Stimulated activated CD4-positive, alpha-beta T cell treated with anti-CD3 and anti-CD28 coated beads, Interleukin-1b, Interleukin-23, amount 100 ng/mL, for 1 hour (primary cell): ENCODE measurements at places on chromosomes 4 and X.

DNA sequence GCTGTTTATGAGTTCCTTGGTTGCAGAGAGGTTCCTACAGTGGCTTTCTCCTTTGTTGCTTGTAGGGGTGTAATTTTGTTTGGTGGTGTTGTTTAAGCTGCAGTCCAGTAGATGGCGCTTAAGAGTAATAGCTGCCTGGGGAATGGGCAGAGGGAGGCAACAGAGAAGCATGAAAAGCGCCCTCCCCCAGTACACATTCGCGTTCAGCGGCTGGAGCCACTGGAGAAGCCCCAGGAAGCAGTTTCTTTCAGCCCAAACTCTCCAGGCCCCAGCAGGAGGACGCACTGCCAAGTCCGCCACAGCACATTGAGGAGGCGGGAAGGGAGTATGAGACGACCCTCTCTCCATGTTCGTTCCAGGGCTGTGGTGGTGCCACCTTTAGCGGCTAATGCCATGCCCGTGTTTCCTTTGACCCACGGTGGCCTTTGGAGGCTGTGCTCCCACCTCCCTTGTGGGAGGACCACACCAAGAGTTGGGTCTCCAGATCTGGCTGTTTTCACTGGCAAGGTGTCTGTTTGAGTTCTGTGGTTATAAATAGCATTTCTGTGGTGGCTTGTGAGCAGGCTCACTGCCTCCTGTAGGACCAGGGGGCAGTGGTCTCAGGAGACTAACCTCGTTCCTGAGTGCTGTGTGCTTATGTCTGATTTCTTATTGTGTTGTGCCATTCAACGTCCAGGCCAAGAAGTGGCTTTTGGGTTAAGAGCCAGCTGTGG, 252.3 kb downstream of the ARHGAP10 start:
- DNase-seq, result no peak

- no peak for DNase-seq
Measured at GRCh38 chr4:11973270-11973669, 544.6 kb upstream of the HS3ST1 start.

DNA sequence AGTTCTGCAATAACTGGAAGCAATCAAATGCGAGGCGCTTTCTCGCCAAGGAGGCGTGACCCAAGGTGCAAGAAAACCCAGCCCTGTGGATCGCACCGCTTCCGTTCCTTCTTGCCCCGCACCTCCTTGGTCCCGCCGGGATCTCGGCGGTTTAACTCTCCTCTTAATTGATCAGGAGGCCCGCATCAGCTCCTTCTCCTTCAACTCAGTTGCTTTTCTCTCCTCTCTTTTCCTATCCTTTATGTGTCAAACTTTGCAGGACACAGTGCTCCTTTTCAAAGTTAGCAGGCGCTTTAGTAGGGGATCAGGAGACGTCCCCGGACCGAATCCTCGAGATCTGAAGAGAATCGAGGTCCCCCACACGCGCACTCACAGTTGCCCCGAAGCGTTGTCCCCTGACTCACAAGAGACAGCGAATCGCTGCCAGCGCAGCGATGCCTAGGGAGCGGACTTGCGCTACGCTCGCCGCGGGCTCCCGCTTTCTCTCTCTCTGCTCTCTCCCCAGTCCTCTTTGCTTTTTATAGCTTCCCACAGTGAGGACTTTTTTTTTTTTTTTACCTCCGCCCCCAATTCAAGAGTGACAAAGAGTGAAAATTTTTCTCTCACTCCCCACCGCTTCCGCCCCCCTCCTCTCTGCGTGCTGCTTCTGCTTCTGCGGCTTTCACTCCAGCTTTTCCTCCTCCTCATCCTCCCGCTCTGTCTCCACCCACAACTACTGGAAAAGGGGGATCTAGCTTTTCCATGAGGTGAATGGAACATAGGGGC, at the start of gene DKK2:
TSS of gene DKK2 (minus strand) at position 495 of the 765 bp plus-strand sequence. CDS start 722 bp downstream, outside the sequence.
- no peak for DNase-seq

GRCh38 chrX:124260845-124261244, 71.6 kb upstream of the TEX13D start:
- DNase-seq, result no peak

DNA sequence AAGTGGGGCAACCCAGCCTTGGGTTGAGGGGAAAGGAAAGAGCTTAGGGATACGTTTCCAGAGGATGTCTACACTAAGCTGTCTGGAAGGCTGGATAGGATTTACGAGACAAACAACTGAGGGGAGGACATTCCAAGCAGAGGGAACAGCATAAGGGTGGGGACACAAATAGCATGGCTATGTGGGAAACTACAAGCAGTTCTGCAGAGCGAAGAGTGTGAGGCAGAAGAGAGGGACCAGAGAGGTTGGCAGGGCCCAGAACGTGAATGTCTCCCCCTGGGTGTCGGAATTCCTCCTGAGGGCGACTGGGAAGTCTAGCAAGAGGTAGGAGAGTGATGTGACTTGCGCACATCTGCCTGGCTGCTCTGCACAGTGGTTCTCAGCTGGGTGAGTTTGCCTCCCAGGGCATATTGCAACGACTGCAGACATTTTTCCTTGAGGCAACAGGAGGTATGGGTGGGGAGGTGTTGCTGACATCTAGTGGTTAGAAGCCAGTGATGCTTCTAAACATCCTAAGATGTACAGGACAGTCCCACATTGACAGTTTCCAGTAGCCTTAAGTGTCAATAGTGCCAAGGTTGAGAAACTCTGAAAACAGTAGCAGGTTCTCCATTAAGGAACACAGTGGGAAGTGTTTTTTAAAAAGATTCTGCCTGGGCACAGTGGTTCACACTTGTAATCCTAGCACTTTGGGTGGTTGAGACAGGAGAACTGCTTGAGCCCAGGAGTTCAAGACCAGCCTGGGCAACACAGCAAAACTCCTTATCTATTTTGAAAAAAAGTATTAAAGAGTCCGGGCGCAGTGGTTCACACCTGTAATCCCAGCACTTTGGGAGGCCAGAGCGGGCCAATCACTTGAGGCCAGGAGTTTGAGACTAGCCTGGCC, 9.2 kb downstream of the NDUFA1 start:
- no peak for DNase-seq

DNA sequence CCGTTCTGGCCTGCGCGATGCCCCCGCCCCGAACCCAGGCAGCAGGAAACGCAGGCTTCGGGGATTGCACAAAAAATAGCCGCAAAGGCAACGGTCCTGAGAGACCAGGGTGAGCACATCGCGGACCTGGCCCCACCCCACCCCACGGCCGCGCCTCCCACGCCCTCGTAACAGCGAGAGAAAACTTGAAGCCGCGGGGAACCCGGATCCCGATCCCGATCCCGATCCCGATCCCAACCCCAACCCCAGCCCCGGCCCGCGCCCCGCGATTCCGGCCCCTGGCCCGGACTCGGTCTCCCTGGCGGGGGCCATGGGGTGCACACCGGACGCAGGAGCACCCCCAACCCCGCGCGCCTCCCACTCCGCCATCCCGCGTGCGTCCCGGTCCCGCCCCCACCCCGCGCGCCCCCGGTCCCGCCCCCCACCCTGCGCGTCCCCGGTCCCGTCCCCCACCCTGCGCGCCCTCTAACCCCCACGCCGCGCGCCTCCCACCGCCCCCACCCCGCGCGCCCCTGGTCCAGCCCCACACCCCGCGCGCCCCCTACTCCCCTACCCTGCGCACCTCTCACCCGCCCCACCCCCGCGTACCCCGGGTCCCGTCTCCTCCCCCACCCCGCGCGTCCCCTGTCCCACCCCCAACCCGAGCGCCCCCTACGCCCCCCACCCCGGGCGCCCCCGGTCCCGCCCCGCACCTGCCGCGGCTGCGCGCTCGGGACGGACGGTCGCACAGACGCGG, 29.0 kb downstream of the NOP14 start:
- DNase-seq, result no peak

DNA sequence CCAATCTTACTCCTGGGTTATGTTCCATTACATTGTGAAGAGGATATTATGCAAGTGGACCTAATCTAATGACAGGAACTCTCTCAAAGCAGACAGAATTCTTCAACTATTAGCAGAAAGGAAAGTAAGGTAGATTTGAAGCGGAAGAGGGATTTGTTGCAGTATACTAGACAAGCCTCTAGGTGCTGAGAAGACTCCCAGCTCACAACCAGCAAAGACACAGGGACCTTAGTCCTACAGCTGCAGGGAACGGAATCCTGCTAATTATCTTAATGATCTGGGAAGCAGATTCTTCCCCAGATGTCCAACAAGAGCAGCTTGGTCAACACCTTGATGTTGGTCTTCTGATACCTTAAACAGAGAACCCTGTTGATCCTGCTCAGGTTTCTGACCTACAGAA, 73.6 kb downstream of the STK32B start:
- no peak for DNase-seq

- no peak for DNase-seq
Measured at GRCh38 chrX:42996861-42997260, 218.9 kb upstream of the PPP1R2C start.

DNA sequence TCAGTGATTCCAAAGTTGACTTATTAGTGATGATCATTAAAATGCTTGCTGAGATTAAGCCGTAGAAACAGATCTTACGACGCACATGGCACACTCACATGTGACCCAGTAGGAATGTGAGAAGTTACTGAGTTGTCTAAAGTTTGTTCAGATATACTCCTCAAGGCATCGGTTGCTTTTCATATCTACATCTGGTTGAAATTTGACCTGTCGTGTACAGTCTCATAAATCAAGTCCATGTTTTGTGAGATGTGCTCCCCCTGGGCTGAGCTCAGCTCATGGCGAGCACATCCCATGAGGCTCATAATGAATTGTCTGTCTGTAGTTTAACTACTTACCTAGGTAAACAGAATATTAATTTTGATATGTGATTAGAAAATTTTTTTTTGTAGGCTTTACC, 67.0 kb downstream of the TNIP2 start:
- no peak for DNase-seq

DNA sequence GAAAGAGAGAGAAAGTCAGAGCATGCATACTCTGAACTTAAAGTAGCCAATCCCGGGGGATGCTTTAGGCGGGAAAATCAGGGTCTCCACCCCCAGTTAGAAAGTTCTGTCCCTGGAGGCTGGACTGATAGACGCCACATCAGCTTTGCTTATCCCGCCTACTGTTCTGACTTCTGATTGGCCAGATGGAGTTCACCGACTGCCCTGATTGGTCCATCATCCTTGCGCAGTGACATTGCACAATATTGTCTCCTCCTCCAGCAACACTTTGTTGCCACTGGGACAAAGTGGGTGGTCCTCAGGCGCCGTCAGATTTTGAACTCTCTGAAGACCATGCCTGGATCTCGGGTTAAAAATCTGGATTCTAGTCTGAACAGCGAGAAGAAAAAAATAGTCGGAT, 50.3 kb downstream of the SSX3 start:
- no peak for DNase-seq

GRCh38 chrX:14607446-14607985, 78.2 kb downstream of the GLRA2 start:
- no peak for DNase-seq

DNA sequence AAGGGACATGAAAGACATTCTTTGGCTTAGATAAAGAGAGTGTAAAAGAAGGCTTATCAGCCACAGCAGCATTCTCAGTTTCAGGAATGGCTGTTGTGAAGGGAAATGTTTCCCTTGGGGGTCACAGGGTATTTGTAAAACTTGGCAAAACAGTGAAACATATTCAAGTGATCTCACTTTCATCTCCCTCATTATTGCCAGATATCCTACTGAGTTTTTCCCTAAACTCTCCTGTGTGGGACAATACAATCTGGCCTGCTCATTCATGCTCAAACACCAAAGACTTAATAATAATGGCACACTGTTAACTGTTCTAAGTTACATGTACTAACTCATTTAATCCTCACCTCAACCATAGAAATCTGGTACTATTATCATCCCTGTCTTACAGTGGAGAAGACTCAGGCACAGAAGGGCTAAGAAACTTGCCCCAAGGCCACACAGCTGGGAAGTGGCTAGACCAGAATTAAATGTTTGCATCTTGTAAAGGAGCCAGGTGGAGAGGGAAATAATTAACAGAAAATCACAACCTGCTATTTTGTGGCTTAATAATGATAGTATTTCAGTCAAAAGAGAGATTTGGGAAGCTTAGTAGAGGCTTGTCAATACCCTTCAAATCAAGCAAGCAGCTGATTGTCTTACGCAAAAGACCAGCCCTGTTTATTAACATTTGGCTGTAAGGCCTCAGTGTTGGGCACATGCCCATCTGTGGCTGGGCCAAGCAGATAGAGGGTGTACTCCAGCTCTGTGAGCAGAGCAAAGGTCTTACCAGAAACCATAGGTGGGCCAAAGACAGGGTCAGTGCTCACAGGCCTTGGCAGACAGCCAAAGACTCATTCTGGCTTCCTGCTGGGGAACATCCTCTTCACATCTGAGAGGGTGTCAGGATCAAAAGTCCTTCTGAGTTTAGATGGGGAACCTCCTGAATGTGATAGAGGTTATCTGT, 17.3 kb downstream of the SMPX start:
- DNase-seq, result no peak

DNA sequence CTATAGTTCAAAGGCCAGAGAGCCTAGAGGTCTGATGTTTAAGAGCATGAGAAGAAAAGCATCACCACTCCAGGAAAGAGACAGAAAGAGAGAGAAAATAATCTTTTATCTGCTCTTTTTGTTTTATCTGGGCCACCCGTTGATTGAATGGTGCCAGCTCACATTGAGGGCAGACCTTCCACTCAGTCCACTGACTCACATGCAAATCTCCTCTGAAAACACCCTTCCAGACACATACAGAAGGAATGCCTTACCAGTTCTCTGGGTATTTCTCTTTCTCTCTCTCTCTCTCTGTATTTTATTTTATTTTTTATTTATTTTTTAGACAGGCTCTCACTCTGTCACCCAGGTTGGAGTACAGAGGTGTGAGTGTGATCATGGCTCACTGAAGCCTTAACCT, 252.5 kb downstream of the DTHD1 start:
- no peak for DNase-seq

- DNase-seq, result no peak
Measured at GRCh38 chr4:111842336-111842735, 302.9 kb upstream of the FAM241A start.

GRCh38 chrX:132622130-132622529, 133.3 kb upstream of the MBNL3 start:
- no peak for DNase-seq

- DNase-seq, result no peak
Measured at GRCh38 chrX:11137543-11138139, 26.5 kb downstream of the HCCS start.

DNA sequence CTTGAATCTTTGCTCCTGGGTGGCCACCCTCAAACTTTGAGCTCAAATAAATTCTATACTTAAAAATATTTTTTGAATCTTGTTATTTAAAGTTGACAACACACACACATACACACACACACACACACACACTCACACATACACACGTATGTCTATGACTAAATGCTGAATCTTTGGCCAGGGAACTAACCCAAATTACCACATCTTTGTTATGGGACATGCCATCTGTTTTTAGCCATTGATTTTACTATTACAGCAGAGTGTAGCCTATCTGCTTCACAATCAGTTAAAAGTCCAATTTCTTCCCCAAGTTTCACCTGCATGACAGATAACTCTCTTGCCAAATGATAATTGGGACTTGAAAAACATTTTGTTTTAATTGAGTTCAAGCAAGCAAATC, 45.0 kb upstream of the USP46 start:
- DNase-seq, result no peak
